ENCODE measurements at places on chromosomes 2 and 18.

- DNase-seq = no peak
Measured at GRCh38 chr2:19987936-19988335, 2.0 kb downstream of the WDR35 start.

GRCh38 chr2:28617502-28618184, 121.8 kb downstream of the PLB1 start:
- DNase-seq = no peak

DNA sequence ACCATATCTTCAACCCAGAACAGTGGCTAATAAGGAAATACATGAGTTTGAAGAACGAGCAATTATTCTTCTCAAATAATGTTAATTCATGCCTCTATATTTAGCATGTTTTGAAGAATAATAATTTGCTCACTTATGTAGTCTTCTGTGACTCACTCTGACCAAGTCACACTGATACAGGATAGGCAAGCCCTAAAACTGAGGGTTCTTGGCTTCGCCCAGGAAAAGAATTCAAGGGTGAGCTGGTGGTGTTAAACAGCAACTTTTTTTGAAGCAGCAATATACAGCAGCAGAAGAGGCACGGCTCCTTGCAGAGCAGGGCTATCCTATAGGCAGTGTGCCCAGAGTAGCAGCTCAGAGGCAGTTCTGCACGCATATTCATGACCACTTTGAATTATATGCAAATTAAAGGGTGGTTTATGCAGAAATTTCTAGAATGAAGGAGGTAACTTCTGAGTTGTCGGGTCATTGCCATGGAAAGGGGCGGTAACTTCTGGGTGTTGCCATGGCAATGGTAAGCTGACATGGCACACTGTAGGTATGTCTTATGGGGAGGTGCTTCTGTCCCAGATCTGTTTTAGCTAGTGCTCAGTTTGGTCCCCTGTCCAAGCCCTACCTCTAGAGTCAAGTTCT, 200.6 kb downstream of the RND3 start:
- DNase-seq = no peak

- no peak for DNase-seq
Measured at GRCh38 chr18:58263055-58263957, 219.3 kb downstream of the NEDD4L start.

GRCh38 chr2:195105581-195105980, 551.4 kb upstream of the SLC39A10 start:
- no peak for DNase-seq

- DNase-seq = no peak
Measured at GRCh38 chr2:99876956-99877355, 265.4 kb downstream of the AFF3 start.

Measured in Jurkat, Clone E6-1 (cell line).